ENCODE measurements at places on chromosomes 2 and 18.
A peak's percentile ranks its signal among the peaks of the same experiment; 100 is the strongest.

DNA sequence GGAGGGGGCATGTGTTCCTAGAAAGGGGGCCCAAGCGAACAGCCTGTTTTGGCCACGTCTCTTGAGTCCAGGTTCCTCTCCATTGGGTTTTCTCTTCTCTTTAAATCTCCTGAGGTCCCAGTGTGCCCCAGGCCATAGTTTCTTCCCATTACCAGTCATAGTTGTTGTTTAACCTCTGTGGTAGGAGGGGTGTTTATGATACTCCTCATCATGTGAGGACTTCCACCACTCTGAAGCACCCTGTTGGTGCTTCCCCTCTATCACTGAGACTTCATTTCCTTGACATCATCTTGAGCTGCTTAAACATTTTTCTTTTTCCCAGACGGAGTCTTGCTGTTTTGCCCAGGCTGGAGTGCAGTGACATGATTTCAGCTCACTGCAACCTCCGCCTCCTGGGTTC, 45.9 kb downstream of the WIPF1 start:
- DNase-seq, result no peak

DNA sequence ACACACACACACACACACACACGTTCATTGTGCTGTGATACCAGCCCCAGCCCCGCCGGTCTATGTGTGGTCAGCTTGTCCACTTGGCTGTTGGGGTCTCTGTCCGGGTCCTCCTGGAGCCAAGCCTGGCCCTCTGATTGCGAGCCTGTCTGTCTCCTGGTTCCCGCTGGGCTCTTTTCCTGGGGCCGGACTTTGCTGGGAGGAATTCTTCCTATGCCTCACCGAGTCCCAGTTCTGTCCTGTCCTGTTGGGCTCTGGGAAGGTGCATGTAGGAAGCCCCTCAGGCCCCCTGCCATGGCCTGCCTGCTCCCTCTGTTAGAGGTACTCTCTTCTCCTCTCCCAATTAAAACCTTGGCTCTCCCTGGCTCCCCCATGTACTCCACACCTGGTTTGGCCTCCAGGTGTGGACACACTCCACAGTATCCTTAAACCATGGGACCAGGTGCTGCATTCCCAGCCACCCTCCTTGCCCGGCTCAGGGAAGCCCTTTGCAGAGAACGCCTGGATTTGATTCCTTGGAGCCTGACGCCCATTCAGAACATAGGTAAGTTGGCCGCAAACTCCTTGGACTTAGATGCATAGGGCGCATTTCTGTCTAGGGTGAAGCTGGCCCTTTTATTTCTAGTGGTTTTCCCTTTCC, 42.3 kb downstream of the CABLES1 start:
- no peak for DNase-seq

GRCh38 chr18:4282954-4283353, 172.2 kb downstream of the DLGAP1 start:
- DNase-seq, result no peak

DNA sequence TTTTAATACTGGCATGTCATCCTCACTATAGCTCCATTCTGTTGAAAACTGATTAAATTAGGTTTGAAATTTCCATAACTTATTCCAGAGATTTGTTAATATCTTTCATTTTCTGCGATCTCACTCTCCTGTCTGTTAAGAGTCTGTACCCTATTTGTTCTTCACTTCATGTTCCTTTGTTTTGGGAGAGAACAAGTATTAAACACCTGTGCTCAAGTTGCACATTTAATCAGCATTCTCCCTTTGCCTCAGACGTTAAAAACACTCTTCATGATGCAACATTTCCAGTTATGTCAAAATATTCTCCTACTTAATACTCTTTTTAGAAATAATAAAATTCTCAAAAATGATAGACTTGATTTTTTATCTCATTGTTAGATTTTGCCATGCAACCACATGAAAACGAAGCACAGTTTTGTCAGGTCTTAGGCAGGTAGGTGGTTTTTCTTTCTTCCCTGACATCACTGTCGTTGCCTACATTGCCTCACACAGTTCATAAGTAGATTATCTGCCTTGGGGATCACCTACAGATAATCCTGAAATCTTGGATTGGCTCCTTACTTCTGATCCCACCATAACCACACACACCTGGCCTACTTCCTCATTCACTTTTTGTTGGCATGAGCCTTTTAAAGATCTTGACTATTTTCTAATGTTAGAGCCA, 109.9 kb downstream of the GAREM1 start:
- no peak for DNase-seq

DNA sequence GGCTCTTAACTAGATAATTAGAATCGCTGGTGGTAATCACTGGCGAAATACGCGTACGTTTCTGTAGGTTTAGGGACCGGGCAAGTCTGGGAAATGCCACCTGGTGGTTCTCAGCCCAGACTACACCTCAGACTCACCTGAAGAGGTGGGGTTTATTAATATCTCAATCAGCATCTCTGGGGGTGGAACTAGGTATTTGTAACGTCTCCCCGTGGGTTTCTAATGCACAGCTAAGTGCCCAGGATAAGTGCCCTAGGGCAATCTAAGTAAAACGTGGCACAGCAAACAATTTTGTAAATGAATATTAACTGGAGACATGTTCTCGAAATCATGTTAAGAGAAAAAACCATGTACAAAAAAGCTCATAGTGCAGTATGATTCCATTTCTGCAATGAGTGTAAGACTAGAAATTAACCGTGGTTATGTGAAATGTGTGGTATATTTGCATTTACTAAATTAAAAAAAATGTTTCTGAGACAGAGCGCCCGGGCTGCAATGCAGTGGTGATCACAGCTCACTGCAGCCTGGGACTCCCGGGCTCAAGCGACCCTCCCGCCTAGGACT, 760 bp upstream of the CNOT11 start:
- DNase-seq, result no peak

DNA sequence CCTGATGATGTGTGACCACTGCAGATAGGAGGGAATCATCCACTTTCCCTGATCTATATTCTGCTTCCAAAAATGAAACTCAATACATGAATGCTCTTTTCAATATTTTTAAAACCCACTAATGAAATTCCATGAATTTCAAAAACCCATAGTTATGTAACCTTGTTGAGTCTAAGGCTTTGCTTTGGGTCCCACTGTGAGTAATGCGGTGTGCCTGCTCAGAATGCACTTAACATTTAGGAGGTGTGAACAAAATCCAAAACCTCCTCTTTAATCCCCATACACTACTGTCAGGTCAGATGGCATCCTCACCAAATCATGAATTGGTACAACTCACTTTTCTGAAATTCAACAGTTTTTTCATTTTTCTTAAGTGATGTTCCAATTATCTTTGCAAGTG, 50.4 kb downstream of the CCDC93 start:
- DNase-seq, result no peak

DNA sequence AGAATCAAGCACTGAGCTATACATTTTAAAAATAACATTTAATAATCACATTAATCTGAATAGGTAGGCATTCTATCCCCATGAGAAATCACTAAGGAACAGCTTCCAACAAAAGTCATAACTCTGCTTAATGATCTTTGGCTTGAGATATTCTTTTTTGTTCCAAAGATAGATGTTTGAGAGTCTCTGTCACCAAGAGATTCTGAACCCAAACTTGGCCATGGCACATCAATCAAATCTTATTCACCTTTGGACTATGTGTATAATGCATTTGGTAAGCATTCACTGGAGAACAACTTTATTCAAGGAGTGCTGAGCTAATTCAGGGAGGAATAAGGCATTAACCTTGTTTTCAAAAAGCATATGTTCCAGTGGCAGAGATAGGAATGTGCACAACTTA, 743.3 kb downstream of the SLC4A3 start:
- no peak for DNase-seq

- DNase-seq, result no peak
Observed at GRCh38 chr2:65663831-65664407, 231.5 kb upstream of the SPRED2 start.

GRCh38 chr2:228625481-228625880, 444.0 kb upstream of the SPHKAP start:
- no peak for DNase-seq

GRCh38 chr2:159084384-159085370, 116.2 kb downstream of the TANC1 start:
- no peak for DNase-seq

DNA sequence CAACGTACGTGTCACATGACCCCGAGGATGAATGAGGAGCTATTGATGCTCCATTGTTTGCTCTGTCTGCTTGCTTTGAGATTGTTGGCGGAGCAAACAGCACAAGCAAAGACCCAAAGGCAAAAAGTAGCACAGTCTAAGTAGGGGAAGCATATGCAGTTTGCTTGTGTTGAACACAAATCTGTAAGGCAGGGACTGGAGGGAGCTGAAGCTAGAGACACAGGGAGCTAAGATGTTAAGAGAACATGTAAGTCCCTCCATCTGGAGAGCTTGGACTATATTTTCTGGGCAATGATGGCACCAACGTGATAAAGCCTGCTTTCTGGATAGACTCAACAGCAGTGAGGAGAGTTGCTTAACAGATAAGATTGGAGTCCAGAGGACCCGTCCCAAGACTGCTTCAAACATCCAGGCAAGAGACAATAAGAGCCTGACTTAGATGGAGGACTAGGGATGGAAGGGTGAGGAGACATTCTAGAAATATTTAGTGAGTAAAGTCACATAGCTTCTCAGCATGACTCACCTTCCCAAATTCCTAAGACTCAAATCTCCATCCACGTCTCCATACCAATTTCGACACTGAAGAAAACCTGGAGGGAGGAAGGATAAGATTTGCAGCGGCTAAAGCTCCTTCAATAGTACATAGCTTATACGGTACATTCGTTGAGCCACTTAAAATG, 88.1 kb upstream of the KLF7 start:
- DNase-seq, result no peak

- no peak for DNase-seq
Observed at GRCh38 chr2:45124456-45124855, 115.2 kb upstream of the SIX2 start.

DNA sequence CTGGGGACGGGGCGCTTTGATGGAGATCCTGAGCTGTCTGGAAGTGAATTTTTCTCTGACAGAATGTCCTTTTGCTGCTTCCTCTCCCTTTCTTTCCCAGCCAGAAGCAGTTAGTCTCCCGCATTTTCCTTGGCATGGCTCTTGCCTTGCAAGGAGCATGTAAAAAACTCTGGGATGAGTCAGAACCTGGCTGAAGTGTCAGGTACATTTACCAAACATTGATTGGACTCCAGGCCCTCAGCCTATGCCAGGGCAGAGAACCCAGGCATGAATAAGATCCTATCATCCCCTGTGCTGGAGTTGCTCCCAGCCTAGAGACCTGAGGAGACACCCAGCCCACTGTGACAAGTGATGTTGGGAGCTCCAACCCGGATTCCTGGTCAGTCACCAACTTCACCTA, 21.6 kb downstream of the STON1 start:
- DNase-seq, result no peak

- no peak for DNase-seq
Observed at GRCh38 chr2:86625096-86625495, 1.4 kb upstream of the RNF103 start.

DNA sequence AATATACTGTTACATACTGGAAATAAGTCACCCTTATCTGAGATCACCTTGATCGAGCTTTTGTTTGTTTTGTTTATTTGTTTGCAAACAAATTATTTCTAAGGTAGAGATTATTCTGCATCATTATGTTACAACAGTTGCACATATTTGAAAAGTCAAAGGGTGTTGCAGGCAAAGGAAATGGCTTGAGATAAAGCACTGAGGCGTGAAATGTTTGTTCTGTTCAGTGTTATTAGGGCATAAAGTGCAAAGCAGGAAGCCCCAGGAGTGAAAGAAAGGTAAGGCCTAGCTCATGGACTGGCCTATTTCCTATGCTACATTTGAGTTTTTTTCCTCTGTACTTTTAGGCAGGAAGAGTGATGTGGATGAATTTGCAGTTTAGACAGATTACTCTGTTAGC, 1815.6 kb upstream of the LRRTM1 start:
- no peak for DNase-seq

- no peak for DNase-seq
Observed at GRCh38 chr2:36567711-36568408, 30.1 kb downstream of the FEZ2 start.

DNA sequence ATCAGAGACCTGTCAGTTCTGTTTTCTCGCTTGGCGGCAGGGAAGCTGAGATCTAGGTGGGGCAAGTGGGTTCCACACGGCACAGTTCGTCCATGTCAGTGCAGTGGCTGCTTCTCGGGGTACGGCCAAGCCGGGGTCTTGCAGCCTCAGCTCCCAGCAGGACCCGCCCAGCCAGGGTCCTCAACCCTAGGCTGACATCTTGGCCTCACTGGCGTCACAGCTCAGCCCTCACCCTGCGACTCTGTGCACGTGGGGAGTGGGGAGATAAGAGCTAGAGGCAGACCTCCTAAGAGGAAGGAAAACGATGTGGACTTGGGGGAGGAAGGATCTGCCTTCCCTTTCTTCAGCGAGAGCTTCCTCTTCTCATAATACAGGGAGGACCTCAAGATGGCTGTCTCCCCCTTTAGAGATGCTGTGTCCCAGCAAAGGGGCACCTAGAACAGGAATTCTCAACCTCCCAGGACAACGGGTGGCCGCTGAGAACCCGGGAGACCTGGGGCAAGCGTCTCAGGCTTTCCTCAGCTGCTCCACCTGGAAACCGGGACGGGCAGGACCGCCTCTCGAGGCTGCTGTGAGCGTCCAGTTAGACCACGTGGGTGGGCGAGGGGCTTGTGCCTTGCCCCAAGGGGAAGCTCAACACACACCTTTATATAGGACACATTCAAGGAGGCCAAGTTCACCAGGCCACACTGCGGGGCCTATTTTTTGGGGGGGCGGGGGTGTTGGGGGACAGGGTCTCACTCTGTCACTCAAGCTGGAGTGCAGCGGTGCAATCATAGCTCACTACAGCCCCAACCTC, 23.5 kb upstream of the KLF11 start:
- DNase-seq, result no peak

GRCh38 chr2:181430406-181431118, 26.6 kb upstream of the ITGA4 start:
- no peak for DNase-seq

GRCh38 chr2:215454519-215455246, 18.8 kb upstream of the FN1 start:
- peak; percentile 8 for DNase-seq

- DNase-seq, result peak; percentile 13
Observed at GRCh38 chr18:9494778-9495331, 19.5 kb downstream of the RALBP1 start.

GRCh38 chr2:133526530-133527300, 41.5 kb downstream of the NCKAP5 start:
- DNase-seq, result no peak
